Activated CD8-positive, alpha-beta memory T cell treated with anti-CD3 and anti-CD28 coated beads for 4 hours (primary cell): ENCODE measurements at places on chromosomes 7 and 10.

DNA sequence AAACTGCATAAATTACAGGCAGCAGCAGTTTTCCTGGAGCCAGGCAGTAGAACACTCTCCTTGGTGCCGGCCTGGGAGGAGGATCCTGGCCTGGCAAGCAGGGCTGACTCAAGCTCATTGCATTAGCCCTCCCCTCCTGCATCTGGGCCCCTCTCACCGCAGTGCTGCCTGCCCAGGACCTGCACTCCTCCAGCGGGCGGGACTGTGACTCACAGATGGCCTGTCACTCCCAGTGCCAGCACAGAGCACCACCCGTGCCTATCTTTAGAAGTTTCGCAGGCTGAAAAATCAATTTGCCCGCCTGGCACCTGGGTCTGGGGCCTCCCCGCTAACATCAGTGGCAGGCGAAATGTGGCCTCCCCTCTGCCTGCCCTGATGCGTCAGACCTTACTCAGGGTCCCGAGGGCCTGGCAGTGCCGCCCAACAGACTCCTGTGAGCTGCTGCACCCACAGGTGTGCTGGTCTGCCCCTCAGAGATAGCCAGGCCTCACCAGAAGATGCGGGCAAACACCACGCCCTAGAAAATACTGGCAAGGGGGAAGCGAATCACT, 123.8 kb downstream of the KCNMA1 start:
- DNase-seq = no peak

DNA sequence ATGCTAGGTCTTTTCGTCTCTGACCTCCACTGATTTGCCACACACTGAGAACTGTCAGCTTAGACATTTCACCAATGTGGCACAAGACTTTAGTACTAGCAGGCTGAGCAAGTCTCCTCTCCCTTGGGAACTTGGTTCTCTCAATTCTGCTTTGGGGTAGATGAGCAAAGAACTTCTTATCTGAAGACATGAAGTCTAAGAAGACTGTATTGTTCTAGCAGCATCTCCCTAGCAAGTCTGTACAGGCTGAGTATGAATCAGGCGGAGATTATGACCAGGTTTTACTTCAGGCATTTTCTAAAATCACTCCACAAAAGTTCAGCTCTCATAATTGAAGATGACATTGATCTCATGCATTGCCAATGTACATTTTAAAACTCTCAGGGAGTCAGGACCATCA, 23.8 kb upstream of the STN1 start:
- no peak for DNase-seq

DNA sequence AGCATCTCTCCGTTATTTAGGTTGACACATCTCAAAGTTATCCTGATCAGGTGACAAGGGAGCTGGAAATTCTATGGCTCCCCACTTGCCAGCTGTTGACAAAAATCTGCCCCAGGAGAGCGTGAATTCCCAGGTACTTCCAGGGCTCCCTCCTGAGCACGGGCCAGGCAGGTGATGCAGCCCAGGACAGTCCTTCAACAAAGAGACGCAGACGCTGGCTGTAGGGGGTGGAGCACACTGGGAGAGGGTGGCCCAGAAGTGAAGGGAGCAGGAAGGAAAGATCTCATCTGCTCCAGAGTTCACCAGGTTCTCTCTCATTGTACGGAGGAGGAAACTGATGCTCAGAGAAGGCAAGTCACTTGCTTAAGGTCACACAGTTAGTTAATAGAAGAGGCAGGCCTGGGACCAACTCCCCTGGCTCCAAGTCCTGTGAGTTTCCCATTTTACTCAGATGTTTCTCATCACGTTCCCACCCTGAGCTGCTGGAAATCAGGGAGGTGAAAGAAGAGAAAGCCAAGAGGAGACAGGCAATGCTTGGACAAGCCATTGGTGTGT, 41.0 kb upstream of the CHST3 start:
- DNase-seq = no peak

DNA sequence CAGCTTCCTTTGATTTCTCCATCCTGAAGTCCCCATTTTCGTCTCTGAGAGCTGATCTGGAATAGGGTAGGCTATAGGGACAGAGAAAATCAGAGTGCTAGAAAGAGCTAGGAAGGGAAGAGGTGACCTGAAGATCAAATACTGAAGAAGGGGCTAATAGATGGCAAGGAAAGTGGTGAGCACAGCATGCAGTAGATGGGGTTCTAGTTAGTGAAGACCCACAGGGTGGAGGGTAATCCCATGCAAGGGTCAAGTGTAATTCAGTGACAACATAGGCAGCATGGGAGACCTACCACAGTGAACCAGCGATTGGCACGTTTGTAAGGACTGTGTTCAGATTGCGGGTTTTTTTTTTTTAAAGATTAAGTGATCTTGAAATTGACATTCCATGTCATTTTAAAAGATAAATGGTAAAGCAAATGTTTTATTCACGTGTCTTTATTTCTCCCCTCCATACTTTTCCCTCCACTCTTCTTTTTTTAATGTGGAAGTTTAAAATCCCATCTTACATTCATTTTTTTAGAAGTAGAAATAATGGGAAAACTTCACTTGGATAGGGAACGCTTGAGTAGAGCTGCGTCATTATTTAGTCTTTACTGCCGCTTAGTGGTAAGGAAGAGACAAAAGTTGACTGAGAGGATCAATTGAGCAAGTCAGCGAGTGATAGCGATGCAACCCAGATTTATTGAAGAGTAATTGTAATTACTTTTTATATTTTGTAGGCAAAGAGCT, 21.0 kb upstream of the ABI1 start:
- DNase-seq = no peak

GRCh38 chr7:98231493-98232262, 20.4 kb downstream of the TECPR1 start:
- no peak for DNase-seq

GRCh38 chr7:31074403-31075085, 22.4 kb downstream of the ADCYAP1R1 start:
- DNase-seq = no peak

- no peak for DNase-seq
These were observed 65.8 kb downstream of the BMPER start for GRCh38 chr7:33971106-33971505.

DNA sequence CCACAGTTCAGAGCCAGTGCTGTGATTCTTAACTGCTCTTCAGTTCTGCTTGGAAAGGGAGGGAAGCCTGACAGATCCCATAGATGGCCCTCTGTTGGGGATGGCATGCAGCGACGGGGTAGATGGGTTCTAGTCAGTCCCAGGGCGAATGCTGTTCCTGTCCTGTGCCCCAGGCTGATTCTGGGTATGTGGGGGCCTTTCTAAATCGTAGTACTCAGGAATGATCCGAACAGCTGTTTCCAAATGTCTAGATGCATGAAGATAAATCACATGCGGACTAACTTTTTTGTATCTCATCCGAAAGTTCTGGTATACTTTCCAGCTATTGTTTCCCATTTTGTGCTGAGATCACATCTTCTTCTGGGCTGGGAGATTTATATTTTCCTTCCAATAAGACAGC, 186.0 kb upstream of the MKI67 start:
- no peak for DNase-seq

- DNase-seq = no peak
These were observed 38.1 kb downstream of the FAM107B start for GRCh38 chr10:14736600-14737081.

- DNase-seq = no peak
These were observed 136.7 kb downstream of the ACTR3B start for GRCh38 chr7:152896217-152896616.

GRCh38 chr10:12509794-12510100, 160.4 kb downstream of the CAMK1D start:
- DNase-seq = no peak

- no peak for DNase-seq
These were observed 6.2 kb downstream of the IGFBP3 start for GRCh38 chr7:45914911-45915310.

- no peak for DNase-seq
These were observed 69.3 kb downstream of the ADRA2A start for GRCh38 chr10:111146025-111146640.

- DNase-seq = no peak
These were observed 32.5 kb downstream of the C7orf33 start for GRCh38 chr7:148622887-148623585.

DNA sequence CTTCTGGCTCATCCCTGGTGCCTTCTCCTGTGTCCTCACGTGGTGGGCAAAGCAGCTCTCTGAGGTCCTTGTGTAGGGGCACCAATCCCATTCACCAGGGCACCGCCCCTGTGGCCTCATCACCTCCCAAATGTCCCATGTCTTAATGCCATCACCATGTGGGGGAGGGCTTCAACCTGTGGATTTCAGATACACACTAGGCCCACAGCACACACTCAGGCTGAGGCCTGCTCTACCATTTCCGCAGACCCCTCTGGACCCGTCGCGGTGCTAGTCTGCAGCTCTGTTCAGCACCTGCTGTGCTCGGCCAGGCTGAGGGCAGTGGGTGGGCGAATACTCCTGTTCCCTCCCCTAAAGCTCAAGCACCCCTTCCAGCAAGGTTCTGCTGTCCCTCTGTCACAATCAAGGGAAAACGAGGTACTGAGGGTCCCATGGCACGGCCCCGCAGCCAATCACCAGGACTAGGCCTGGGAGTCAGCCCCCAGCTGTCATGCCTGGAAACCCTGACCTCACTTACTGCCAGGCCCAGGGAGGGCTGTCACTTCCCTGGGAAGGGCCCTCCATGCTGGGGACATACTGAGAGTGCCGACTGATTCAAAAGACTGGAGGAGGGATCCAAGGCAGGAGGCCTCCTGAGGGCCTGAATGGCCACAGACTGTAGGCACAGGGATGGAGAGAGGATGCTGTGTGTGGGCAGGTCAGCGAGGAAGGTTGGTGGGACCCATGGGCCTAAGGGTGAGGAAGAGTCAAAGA, 123.8 kb upstream of the RET start:
- no peak for DNase-seq

DNA sequence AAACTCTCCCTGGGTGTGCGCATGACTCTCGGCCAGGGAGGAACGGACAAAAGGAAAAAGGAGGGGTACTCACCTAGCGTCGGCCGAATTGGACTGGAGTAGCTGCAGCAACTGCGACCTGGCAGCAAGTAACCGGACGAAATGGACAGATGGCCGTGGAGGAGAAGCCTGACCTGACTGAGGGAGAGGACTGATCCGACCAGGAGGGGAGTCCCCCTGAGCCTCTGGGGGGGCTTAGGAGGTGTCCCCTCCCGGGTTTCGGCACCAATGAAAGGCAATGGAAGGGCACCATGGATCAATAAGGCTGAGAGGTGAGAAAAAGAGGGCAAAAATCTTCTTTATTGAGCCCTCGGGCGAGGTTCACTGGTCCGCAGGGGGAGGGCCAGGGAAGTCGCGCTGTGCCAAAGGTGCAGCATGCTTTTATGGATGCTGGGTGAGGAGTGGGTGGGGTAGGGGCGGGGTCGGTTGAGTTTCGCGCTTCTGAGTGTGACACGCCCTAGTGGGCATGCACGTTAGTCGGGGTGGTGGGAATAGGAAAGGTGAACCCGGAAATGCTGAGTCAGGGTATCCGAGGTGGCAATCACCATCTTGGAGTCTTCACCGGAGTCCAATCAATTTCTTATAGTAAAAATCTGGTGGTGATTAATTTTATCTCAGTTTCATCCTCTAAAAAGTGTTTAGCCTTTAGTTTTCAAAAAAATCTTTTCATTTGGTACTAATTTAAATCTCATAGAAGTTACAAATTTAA, 638.5 kb upstream of the DPP6 start:
- no peak for DNase-seq

DNA sequence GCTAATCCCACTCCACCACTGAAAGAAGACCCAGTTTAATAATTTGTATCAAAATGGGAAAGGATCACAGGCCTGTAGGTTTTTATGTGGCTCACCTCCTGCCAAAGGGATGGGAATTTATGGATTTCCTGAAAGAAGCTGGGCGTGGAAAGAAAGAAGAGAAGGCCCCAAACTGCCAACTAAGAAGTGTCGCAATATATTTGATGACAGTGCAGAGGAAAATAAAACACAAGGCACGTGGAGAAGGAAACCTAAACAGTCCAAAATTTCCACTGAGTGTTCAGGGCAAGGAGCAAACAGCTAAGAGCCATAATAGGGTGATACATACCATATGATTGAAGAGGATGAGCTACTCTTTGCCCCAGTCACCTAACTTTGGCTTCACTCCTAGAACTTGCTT, 667.2 kb downstream of the GATA3 start:
- no peak for DNase-seq

- DNase-seq = no peak
These were observed 111.7 kb upstream of the LYZL1 start for GRCh38 chr10:29176845-29177832.

GRCh38 chr10:992871-993270, 4.6 kb downstream of the GTPBP4 start:
- DNase-seq = no peak

GRCh38 chr10:116654816-116655215, 34.1 kb downstream of the PNLIPRP2 start:
- DNase-seq = no peak

GRCh38 chr10:123967626-123968243, 76.1 kb upstream of the CPXM2 start:
- no peak for DNase-seq

GRCh38 chr10:76649723-76650127, 987.9 kb downstream of the KCNMA1 start:
- no peak for DNase-seq

DNA sequence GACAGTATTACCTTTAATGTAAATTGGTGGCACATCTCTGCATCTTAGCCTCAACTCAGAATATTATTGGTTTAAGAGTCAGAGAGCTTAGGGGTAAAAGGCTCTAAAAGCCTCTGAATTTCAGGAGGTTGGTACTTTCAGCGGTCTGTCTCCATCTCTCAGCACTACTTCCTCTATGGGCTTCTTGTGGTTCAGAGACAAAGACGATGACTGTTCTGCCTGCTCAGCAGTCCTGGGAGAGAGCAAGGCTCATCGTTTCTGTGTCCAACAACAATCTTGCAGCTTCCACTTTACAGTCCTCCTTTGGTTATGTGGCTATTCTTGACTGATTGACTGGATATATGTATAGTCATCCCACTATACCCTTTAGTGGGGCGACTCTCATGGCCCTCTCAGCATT, 394.7 kb downstream of the AUTS2 start:
- no peak for DNase-seq

DNA sequence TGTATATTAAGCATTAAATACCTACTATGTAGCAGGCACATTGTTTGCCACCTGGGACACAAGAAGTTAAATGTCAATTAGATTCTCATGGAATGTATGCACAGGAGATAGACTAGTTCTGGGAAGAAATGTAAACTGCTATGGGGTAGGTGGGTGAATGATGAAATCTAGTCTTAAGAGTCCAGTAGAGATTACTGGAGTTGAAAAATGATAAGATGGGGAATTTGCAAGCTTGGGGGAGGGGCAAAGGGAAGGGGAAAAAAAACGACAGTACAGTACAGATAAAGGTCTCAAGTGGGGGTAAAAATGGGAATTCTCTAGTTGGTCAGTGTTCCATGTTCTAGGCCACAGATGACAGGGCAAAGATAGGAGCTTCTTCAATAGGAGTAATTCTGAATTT, 94.4 kb downstream of the ATE1 start:
- DNase-seq = no peak

DNA sequence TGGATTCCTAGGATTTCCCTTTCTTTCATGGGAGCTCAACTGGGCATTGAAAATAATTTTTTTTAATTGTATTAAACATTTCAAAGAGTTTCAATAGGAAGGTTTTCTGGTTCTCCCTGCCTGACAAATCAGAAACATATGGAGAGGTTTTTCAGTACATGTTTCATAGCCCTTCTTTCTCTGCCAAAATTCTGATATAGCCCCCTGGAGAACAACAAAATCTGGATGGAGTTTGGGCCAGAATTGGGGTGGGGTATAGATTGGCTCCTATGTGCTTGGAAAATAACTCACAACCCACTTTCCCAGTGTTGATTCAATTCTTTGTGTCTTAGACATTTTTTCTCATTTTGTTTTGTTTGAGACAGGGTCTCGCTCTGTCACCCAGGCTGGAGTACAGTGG, 24.6 kb upstream of the EIF4H start:
- no peak for DNase-seq

- no peak for DNase-seq
These were observed 4.5 kb upstream of the HKDC1 start for GRCh38 chr10:69215405-69216171.
